ENCODE measurements at places on chromosomes 11 and 22.

DNA sequence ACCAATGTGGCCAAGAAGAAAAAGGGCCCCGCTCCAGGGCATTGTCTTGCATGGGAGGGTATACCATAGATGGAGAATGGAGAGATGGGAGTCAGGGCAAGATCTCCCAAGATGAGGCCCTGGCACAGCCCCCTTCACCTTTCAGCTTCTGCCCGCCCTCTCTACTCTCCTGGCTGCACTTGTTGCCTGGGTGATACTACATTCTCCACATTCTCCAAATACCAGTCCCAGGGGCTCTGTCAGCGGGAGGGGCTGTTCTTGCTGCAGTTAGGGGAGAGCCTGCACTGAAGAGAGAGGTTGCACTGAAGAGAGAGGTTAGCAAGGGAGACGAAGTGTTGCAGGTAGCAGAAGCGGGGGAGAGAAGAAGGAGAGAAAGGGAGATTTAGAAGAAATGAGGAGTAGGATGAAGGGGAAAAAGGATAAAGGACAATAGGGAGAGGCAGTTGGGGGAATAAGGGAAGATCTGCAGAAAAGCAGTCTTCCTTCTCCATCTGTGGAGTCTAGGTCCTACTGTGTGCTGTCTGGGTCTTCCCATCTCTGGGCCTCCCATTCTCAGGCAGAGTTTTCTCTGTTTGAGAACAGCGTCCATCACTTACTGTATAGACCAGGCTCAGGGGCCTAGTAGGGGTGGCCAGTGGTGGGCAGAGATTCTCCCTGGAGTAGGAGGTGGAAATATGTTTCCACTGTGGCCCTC is 8.0 kb downstream of the PHLDB1 start:
- DNase-seq = no peak

DNA sequence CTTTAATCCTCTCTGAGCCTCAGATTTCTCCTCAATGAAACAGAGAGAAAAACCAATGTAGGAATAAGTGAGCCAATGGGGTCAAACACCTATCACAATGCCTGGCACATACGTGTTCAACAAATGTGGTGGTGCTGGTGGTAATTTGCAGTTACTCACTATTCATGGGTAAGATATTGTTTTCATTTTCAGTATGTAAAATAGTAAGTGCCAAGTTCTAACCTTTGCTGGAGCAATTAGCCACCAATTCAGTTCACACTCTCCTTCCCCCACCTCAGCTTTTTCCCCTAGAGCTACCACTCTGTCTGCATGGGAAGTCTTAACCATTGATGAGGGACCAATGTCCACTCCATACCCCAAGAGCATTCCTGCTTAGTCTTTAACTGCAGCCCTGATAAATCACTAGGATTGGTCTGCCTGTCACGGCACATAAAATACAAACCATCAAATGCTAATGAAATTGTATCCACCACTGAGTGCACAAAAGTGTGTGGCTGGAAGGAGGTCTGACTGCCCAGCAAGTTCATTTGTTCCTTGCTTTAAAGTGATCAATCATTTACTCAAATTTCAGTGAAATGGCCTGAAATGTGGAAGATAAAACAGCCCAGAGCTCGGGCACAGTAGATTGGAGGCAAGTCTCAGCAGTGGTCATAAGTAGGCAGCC is 187.4 kb upstream of the API5 start:
- no peak for DNase-seq

DNA sequence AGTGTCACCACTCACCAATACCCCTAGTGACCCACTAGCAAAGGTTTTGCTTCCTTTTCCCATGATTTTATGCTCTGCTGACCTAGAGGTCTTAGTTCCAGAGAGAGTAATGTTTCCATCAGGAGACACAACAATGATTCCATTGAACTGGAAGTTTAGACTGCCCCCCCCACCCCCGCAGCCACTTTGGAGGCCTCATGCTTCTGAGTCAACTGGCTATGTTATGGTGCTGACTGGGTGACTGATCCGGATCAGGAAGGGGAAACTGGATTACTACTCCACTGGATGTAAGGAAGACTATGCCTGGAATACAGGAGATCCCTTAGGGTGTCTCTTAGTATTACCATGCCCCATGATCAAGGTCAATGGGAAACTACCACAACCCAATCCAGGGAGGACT is 633.6 kb downstream of the OPCML start:
- no peak for DNase-seq

DNA sequence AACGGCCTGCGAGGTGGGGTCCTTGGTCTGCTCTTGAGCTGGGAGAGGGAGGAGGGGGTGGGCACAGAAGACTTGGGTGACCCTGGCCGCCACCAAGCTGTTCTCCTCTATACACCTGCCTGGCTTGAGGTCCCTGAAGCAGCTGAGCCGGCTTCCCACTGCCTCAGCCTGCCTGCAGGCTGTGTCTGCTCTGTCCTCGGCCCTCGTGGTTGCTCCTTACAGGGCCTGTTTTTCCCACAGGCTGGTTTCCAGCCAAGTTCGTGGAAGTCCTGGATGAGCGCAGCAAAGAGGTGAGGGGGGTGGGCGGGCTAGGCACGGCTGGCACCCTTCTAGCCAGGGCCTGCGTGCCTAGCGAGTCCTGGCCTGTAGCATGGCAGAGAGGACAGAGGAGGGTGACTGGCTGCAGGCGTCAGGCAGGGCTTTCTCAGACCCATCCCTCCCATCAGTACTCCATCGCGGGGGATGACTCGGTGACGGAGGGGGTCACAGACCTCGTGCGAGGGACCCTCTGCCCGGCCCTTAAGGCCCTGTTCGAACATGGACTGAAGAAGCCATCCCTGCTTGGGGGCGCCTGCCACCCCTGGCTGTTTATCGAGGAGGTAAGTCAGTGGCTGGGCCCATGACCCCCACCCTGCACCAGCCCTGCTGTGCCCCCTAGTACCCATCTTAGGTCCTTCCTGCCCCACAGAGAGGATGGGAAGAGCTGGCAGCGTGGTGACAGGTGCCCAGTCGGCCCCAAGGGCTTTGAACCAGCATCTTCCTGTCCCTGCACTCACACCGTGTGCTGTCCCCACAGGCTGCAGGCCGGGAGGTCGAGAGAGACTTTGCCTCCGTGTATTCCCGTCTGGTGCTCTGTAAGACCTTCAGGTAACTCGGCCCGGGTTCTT is 37.7 kb downstream of the SGSM3 start:
- no peak for DNase-seq

- peak; percentile 66 for DNase-seq
Measured at GRCh38 chr11:130606781-130607511, 158.5 kb downstream of the ADAMTS15 start.

Data from astrocyte of the spinal cord (primary cell).